SJSA1 (cell line): ENCODE measurements at places on chromosomes 12 and 14. TPM values are rescaled to one million over a fixed set of nuclear protein-coding genes. Genes with fewer than 3 reads are reported as not detected.

Gene CLEC4C
- total RNA-seq = not detected in 2 replicates

DNA sequence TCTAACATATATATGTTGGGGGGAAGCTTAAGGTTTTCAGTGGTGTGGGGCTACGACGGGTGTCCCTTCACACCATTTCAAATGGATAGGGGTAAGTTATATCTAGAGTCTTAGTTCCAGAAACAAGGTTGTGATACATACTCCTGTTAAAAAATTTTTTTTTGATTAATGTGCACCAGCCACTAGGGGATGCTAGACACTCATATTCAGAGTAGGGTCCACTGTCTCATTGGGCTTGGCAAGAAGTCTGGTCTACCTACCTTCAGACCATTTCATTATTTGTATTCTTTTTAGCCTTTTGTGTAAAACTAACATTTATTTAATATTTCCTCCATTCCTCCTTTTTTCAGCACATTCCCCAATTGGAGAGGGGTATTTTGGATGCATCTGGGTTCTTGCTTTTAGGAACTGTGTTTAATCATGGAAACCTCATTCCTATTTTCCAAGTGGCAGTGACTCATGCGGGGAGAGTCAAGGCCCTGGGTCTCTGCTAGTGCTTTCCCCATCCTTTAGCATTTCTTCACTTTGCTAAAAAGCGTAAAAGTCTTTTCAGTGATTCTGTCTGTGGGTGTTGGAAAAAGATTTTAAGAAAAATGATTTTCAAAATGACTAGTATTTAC, 33.4 kb downstream of the ANO4 start:
- no peaks in the 10 kb centered on the region for H3K4me1 ChIP-seq
- no peak overlapping the region for H3K4me3 ChIP-seq
- no peaks in the 10 kb centered on the region for H3K36me3 ChIP-seq
- peak; percentile 14 for DNase-seq
- no peak overlapping the region for H3K27ac ChIP-seq

Gene TCL1B
- not detected in 2 replicates for total RNA-seq

DNA sequence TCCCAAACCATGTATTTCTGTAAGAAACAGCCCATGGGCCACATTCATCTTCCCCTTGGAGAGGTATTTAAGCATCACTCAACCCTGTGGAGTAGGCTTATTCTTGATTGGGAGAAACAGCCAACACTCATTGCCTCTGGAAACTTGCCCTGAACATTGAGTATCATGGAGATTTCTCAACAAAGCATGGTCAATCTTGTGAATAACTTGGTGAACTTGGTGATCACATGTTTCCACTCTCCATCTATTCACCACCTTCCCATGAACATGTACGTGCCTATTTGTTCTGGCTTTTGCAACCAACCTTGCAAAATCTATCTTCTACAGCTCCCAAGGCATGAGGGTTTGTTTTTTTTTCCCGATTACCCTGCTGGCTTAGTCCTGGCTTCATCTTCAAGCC, 163.2 kb downstream of the PAH start:
- no peak overlapping the region for H3K4me3 ChIP-seq
- H3K4me1 ChIP-seq = no peaks in the 10 kb centered on the region
- no peaks in the 10 kb centered on the region for H3K36me3 ChIP-seq
- DNase-seq = no peak

GRCh38 chr12:27305673-27306456, 26.8 kb upstream of the BMAL2 start:
- H3K27ac ChIP-seq = no peak overlapping the region
- H3K4me1 ChIP-seq = peaks cover 5% of the 10 kb centered on the region
- no peak overlapping the region for H3K4me3 ChIP-seq
- H3K36me3 ChIP-seq = peaks cover 20% of the 10 kb centered on the region
- no peaks in the 10 kb centered on the region for H3K27me3 ChIP-seq

Gene KRT72
- total RNA-seq = not detected in 2 replicates

- H3K27ac ChIP-seq = no peak overlapping the region
- no peaks in the 10 kb centered on the region for H3K36me3 ChIP-seq
- peaks cover 15% of the 10 kb centered on the region for H3K4me1 ChIP-seq
Measured at GRCh38 chr12:120649442-120650232, 9.2 kb downstream of the CABP1 start.

Gene LRRC9
- total RNA-seq = not detected in 2 replicates

Gene KLRG1
- total RNA-seq = 0.13 TPM in 1 of 2 replicates, not detected in the other

- no peaks in the 10 kb centered on the region for H3K27me3 ChIP-seq
- DNase-seq = no peak
- no peak overlapping the region for H3K4me3 ChIP-seq
- H3K4me1 ChIP-seq = no peaks in the 10 kb centered on the region
Measured at GRCh38 chr14:66539034-66539433, 31.1 kb downstream of the GPHN start.

Gene WNT5B
- 8.9 and 15.4 TPM in 2 replicates for total RNA-seq

- H3K4me1 ChIP-seq = peaks cover 7% of the 10 kb centered on the region
- DNase-seq = no peak
- no peaks in the 10 kb centered on the region for H3K27me3 ChIP-seq
- no peak overlapping the region for H3K27ac ChIP-seq
- no peak overlapping the region for H3K4me3 ChIP-seq
Measured at GRCh38 chr14:64363265-64363846, 24.8 kb upstream of the MTHFD1 start.

DNA sequence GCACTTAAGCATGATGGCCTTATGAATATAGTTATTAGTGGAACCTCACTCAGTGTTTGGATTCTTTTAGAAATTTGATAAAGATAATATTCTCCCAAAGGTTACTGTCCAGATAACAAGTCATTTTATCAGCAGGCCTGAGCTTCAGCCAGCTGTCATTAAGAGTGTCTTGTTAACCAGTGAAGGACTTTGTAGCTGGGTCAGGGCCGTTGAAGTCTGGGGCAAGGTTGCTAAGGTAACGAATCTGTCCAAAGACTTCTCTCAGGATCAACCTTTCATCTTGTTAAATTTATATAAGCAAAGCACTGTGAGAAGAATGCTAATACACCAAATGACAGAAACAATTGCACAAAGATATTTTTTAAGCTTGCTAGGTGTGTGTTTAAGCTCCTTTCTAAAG, 271.3 kb upstream of the TMPO start:
- no peaks in the 10 kb centered on the region for H3K36me3 ChIP-seq
- H3K27ac ChIP-seq = no peak overlapping the region
- no peak for DNase-seq
- 0 out of 2 replicates have a peak, but pooled peaks cover 4% of the 10 kb centered on the region for H3K27me3 ChIP-seq

Gene CRIP1
- 0.39 TPM in 1 of 2 replicates, not detected in the other for total RNA-seq

- no peak overlapping the region for H3K27ac ChIP-seq
- H3K36me3 ChIP-seq = no peaks in the 10 kb centered on the region
- peaks cover 13% of the 10 kb centered on the region for H3K4me1 ChIP-seq
- DNase-seq = no peak
- H3K4me3 ChIP-seq = no peak overlapping the region
- no peaks in the 10 kb centered on the region for H3K27me3 ChIP-seq
Measured at GRCh38 chr14:93989939-93990338, 7.2 kb upstream of the CCDC197 start.

Gene OR6C1
- not detected in 2 replicates for total RNA-seq

DNA sequence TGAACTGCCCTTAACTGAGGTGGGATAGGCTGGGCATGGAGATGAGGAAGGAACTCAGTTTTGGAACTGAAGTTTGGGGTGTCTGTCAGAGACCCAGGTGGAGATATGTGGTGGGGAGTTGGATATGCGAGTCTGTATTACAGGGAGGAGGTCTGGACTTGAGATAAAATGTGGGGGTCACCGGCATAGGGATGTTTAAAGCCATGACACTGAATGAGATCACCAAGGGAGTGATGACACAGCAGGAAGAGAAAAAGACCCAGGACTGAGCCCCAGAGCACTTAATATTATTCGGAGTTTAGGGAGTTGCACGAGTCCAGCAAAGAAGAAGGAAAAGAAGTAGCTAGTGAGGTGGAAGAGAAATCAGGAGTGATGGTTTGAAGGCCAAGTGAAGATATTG, 4.0 kb upstream of the OASL start:
- no peak for DNase-seq
- no peak overlapping the region for H3K4me3 ChIP-seq
- no peaks in the 10 kb centered on the region for H3K36me3 ChIP-seq
- H3K4me1 ChIP-seq = peaks cover 7% of the 10 kb centered on the region

DNA sequence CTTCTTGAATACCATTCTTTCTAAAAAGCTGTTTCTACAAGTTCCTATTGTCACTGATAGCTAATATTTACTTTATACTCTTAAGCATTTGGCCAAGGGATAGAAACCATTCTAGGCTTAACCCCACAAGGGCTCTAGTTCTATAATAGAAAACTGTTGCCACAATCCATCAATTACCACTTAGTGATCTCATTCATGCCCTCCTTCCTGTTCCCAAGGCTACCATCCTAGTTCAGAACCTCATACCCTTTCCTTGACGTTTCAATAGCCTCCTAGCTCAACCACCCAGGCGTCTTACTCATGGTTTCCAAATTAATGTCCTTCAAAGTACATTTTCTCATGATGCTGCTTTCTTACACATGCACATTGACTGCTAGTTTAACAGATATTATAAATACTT, 493.5 kb downstream of the NAV3 start:
- no peaks in the 10 kb centered on the region for H3K36me3 ChIP-seq
- H3K4me3 ChIP-seq = no peak overlapping the region
- no peaks in the 10 kb centered on the region for H3K4me1 ChIP-seq
- DNase-seq = no peak
- H3K27me3 ChIP-seq = peaks cover 8% of the 10 kb centered on the region; the same call in 1 of the 2 replicates

GRCh38 chr14:21096978-21097635, 1.3 kb downstream of the ZNF219 start:
- H3K27me3 ChIP-seq = peaks cover 5% of the 10 kb centered on the region; the same call in 1 of the 2 replicates
- peaks cover 3% of the 10 kb centered on the region for H3K36me3 ChIP-seq
- DNase-seq = no peak
- no peak overlapping the region for H3K27ac ChIP-seq
- peaks cover 7% of the 10 kb centered on the region for H3K4me1 ChIP-seq

Gene C12orf54
- 0.53 TPM in 1 of 2 replicates, not detected in the other for total RNA-seq

- no peaks in the 10 kb centered on the region for H3K36me3 ChIP-seq
- H3K4me1 ChIP-seq = peaks cover 72% of the 10 kb centered on the region
- H3K4me3 ChIP-seq = no peak overlapping the region
- DNase-seq = no peak
- no peaks in the 10 kb centered on the region for H3K27me3 ChIP-seq
Measured at GRCh38 chr12:93782853-93783252, 105.7 kb downstream of the CRADD start.

GRCh38 chr14:89616852-89617341, 199.9 kb upstream of the FOXN3 start:
- peak overlapping the region; percentile 88 for H3K27ac ChIP-seq
- peak overlapping the region; percentile 89; the same call in 1 of the 2 replicates for H3K4me3 ChIP-seq
- peaks cover 26% of the 10 kb centered on the region for H3K4me1 ChIP-seq
- peak; percentile 20 for DNase-seq
- H3K27me3 ChIP-seq = no peaks in the 10 kb centered on the region

GRCh38 chr14:92890830-92891588, 31.9 kb upstream of the CHGA start:
- H3K27me3 ChIP-seq = 0 out of 2 replicates have a peak, but pooled peaks cover 2% of the 10 kb centered on the region
- no peaks in the 10 kb centered on the region for H3K36me3 ChIP-seq
- H3K4me3 ChIP-seq = no peak overlapping the region
- H3K27ac ChIP-seq = no peak overlapping the region

- no peaks in the 10 kb centered on the region for H3K27me3 ChIP-seq
- peaks cover 3% of the 10 kb centered on the region for H3K4me1 ChIP-seq
- no peaks in the 10 kb centered on the region for H3K36me3 ChIP-seq
- no peak overlapping the region for H3K4me3 ChIP-seq
Measured at GRCh38 chr14:103031566-103031911, 25.8 kb downstream of the CDC42BPB start.

DNA sequence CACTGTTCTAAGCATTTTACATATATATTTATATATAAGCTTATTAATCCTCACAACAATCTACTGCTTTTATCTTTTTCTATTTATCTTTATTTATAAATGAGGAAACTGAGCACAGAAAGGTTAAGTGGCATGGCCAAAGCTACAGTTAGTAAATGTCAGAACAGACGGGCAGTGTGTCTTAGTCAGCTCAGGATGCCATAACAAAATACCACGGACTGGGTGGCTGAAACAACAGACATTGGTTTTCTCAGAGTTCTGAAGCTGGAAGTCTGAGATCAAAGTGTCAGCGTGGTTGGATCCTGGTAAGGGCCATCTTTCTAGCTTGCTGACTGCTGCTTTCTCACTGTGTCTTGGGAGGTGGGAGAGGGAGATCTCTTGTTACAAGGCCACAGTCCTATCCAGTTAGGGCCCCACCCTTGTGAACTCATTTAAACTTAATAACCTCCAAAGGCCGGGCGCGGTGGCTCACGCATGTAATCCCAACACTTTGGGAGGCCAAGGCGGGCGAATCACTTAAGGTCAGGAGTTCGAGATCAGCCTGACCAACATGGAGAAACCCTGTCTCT, 19.8 kb downstream of the RPGRIP1 start:
- peaks cover 24% of the 10 kb centered on the region for H3K27me3 ChIP-seq
- H3K4me1 ChIP-seq = no peaks in the 10 kb centered on the region
- no peak overlapping the region for H3K4me3 ChIP-seq
- H3K27ac ChIP-seq = no peak overlapping the region

DNA sequence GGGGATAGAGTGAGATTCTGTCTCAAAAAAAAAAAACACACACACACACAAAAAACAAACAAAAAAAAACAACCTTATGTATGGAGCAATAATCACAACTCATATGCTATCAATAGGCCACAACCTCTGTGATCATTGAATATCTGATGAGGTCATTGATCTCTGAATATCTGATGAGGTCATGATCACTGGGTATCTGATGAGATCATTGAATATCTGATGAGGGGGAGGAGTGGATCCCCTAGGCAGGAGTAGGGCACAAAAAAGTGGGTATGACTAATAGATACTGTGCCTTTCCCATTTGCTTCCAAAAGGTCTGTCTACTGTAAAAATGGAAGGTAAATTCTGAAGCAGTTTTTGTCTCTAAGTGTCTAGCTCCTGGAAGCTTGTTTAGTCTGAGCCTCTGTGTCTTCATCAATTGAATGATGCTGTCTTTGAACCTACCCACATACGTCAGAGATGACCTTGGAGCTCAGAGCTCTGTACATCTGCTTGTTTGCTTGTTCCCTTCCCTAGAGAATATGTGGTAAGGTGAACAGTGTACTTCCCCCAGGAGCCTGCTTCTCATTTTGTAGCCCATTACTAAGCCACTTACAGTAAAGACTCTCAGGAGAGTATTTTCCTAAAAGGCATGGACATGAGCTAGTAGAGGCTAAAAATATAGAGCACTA, 13.6 kb downstream of the PAH start:
- no peaks in the 10 kb centered on the region for H3K4me1 ChIP-seq
- H3K36me3 ChIP-seq = no peaks in the 10 kb centered on the region
- no peaks in the 10 kb centered on the region for H3K27me3 ChIP-seq
- no peak overlapping the region for H3K4me3 ChIP-seq
- H3K27ac ChIP-seq = no peak overlapping the region

DNA sequence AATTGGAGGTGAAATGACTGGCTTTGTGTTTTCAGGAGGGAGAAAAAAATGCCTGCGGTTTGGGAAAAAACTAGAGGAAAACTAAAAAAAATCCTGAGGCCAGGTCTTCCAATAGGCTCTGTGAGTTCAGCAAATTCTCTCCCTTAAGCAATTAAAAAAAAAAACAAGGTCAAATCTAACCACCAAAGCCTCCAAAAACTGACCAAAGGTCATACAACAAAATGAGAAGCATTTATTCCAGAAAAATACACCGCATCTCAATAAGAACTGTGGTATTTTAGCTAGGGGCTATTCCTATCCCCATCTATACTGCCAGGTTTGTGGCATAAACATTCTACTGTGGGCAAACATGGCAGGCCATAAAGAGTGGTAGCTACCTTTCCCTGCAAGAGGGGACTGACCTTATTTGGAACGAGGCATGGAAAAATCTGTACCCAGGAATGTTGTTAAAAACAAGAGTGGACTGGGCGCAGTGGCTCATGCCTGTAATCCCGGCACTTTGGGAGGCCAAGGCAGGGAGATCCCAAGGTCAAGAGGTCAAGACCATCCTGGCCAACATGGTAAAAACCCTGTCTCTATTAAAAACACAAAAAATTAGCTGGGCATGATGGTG, 60.0 kb downstream of the LRP6 start:
- no peak overlapping the region for H3K27ac ChIP-seq
- no peaks in the 10 kb centered on the region for H3K27me3 ChIP-seq
- H3K4me1 ChIP-seq = no peaks in the 10 kb centered on the region; the same call in 1 of the 2 replicates
- no peak overlapping the region for H3K4me3 ChIP-seq
- peaks cover 15% of the 10 kb centered on the region for H3K36me3 ChIP-seq
- DNase-seq = no peak
